ENCODE measurements at places on chromosomes 6 and 20. TPM values are rescaled to one million over a fixed set of nuclear protein-coding genes. Genes with fewer than 3 reads are reported as not detected.

- no peaks in the 10 kb centered on the region for H3K27me3 ChIP-seq
- no peaks in the 10 kb centered on the region for H3K4me1 ChIP-seq
- H3K36me3 ChIP-seq: no peaks in the 10 kb centered on the region
- DNase-seq: no peak
These were observed 27.6 kb downstream of the MRAP2 start for GRCh38 chr6:84061174-84061573.

DNA sequence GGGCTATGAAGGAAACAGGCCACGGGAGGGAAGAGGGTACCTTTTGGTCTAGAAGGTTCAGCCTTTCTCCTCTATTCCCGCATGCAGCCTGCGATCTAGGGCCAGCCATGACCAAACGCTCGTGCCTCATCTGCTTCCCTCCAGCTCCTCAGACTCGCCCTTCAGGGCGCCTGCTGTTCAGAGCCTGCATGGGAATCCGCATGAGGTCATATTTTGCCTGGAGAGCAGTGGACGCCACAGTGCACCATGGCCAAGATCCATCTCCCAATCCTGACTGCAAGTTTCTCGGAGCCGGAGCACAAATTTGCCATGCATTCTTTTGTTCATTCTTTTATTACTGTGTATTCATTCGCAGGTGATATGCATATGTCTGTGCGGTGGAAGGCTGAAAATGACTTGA lies 608.1 kb downstream of the QKI start:
- no peaks in the 10 kb centered on the region for H3K27me3 ChIP-seq
- no peak for DNase-seq
- H3K4me1 ChIP-seq: no peaks in the 10 kb centered on the region
- no peak overlapping the region for H3K4me3 ChIP-seq
- H3K36me3 ChIP-seq: no peaks in the 10 kb centered on the region
- no peak overlapping the region for H3K27ac ChIP-seq

GRCh38 chr6:29183594-29183993 lies 12.9 kb downstream of the OR2J2 start:
- H3K27me3 ChIP-seq: no peaks in the 10 kb centered on the region
- H3K4me3 ChIP-seq: no peak overlapping the region
- no peaks in the 10 kb centered on the region for H3K36me3 ChIP-seq

Gene SPDEF
- total RNA-seq: not detected

Gene SYNGAP1
- total RNA-seq: 9.2 TPM

Gene SYNJ2
- 0.51 TPM for total RNA-seq

DNA sequence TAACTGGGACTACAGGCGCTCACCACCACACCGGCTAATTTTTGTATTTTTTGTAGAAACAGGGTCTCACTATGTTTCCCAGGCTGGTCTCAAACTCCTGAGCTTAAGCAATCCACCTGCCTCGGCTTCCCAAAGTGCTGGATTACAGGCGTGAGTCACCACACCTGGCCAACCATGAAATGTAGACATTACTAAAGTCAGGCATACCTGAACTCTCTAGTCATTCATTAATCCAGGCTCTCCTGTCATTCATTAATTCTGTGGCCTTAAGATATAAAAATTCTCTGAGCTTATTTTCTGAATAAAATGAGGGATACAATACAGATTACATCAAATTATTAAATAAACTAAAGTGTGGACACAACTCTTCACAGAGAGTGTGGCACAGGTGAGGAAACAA lies 159.7 kb downstream of the GMDS start:
- H3K27ac ChIP-seq: no peak overlapping the region
- no peak for DNase-seq
- no peaks in the 10 kb centered on the region for H3K27me3 ChIP-seq
- H3K36me3 ChIP-seq: no peaks in the 10 kb centered on the region

DNA sequence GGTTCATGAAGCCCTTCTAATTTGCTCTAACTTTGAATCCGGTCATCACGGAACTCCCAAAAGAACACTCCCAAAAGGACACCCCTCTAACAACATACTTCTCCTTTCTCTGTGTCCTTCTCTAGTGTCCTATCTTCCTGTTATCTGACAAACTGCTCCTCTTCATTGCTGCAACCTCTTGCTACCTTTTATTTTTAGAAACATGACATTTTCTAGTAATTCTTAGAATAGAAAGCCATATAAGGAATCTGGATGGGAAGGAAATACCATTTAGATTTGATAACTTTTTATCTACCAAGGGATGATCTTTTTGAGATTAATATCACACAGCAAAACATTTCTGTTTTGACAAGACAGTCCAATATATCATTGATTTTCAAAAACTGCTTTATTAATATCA lies 63.1 kb downstream of the COL12A1 start:
- H3K27me3 ChIP-seq: no peaks in the 10 kb centered on the region
- H3K4me3 ChIP-seq: no peak overlapping the region
- no peaks in the 10 kb centered on the region for H3K4me1 ChIP-seq
- H3K36me3 ChIP-seq: no peaks in the 10 kb centered on the region

- no peak overlapping the region for H3K27ac ChIP-seq
- no peak overlapping the region for H3K4me3 ChIP-seq
- no peaks in the 10 kb centered on the region for H3K4me1 ChIP-seq
- H3K36me3 ChIP-seq: no peaks in the 10 kb centered on the region
- DNase-seq: no peak
These were observed 94.0 kb downstream of the STK35 start for GRCh38 chr20:2195614-2196013.

DNA sequence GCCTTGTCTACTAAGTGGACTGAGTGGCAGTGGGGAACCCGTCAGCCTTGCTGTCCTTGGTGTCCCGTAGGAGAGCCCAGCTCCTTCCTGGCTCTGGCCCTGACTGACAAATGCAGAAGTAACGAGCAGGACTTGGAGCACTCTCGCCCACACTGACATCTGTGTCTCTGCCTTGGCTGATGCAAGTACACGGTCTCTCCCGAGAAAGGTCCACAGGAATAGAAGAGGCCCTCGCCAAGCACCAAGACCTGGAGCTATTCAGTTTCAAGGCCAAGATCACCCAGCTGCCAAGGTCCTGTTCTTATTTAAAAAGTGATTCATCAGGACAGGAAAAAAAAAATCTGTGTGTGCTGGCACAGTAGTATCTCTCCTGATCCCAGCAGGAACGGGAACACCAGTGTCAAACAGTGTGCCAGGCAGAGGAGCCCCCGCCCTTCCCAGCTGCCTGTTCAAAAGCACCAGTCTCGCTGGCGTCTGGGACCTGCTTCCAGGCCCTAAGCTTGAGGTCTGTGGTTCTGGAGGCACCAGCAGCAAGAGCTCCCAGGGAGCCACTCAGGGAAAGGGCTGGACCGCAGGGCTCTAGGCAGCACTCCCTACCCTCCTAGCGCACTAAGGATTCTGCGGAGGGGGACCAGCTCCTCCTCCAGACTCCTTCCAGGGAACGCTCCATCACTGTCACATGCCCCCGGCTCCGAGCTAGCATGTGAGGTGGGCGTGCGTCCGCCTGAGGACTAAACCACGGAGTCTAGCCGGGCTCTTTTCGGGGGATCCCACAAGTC lies 376.9 kb downstream of the RNGTT start:
- no peaks in the 10 kb centered on the region for H3K27me3 ChIP-seq
- no peak overlapping the region for H3K4me3 ChIP-seq
- no peak for DNase-seq
- no peaks in the 10 kb centered on the region for H3K36me3 ChIP-seq
- no peaks in the 10 kb centered on the region for H3K4me1 ChIP-seq
- no peak overlapping the region for H3K27ac ChIP-seq

DNA sequence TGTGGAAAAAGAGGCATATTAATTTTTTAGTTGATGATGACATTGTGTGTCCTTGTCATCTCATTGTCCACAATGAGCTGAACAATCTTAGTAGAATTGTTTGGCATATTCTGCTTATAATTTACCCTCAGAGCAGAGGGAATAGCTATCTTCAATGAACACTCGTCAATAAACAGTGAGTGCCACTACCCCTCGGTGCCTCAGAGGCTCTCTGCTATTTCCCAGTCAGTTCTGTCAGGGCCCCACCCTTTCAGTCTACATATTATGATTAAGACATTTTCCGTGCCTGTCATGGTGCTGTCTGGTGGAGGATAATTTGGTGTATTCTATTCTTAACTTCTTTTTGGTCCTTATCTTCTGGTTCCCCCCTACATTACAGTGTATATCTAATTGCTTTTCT lies 31.2 kb downstream of the NUS1 start:
- peak overlapping the region; percentile 34 for H3K27ac ChIP-seq
- no peak overlapping the region for H3K4me3 ChIP-seq
- H3K27me3 ChIP-seq: no peaks in the 10 kb centered on the region
- peaks cover 8% of the 10 kb centered on the region for H3K4me1 ChIP-seq
- peaks cover 28% of the 10 kb centered on the region for H3K36me3 ChIP-seq

GRCh38 chr6:76834399-76834798 lies 628.9 kb downstream of the HTR1B start:
- H3K27me3 ChIP-seq: no peaks in the 10 kb centered on the region
- H3K4me1 ChIP-seq: no peaks in the 10 kb centered on the region
- H3K27ac ChIP-seq: no peak overlapping the region
- no peak for DNase-seq
